ENCODE measurements at places on chromosomes 6 and 20. TPM values are rescaled to one million over a fixed set of nuclear protein-coding genes. Genes with fewer than 3 reads are reported as not detected.

Gene GRIK2
- total RNA-seq, result 15.8 TPM

Gene LIN28B
- not detected for total RNA-seq

Gene VGLL2
- not detected for total RNA-seq

Gene ADGB
- not detected for total RNA-seq

Gene OR2J1
- total RNA-seq, result not detected

Gene ESR1
- not detected for total RNA-seq

Gene TPBG
- 20.0 TPM for total RNA-seq

Gene TMEM181
- total RNA-seq, result 27.8 TPM

Gene PMEPA1
- total RNA-seq, result 1.4 TPM

Gene PI16
- total RNA-seq, result under 0.01 TPM

Gene RAMACL
- total RNA-seq, result 1.1 TPM

Gene MACROD2
- not detected for total RNA-seq

Gene MATN4
- total RNA-seq, result not detected

Gene CCHCR1
- total RNA-seq, result 22.0 TPM

Gene KCNQ2
- not detected for total RNA-seq

Gene PAX1
- not detected for total RNA-seq

Gene NKX2-4
- total RNA-seq, result not detected

Gene CDSN
- not detected for total RNA-seq

Gene SEMG1
- not detected for total RNA-seq

Gene TPX2
- total RNA-seq, result 72.2 TPM

Gene RNGTT
- 21.7 TPM for total RNA-seq

Gene TEAD3
- total RNA-seq, result 5.0 TPM

Gene RIPPLY2
- total RNA-seq, result not detected

Gene METTL24
- total RNA-seq, result not detected

Gene ZKSCAN3
- 4.8 TPM for total RNA-seq

Gene NKAPL
- total RNA-seq, result 0.83 TPM

Gene BANF2
- total RNA-seq, result not detected

Gene ANGPT4
- not detected for total RNA-seq

Gene LY6G6C
- not detected for total RNA-seq

Gene MTFR2
- total RNA-seq, result 0.72 TPM

Gene DACT2
- not detected for total RNA-seq

Gene NINL
- 3.6 TPM for total RNA-seq

Gene GRM4
- total RNA-seq, result not detected

Gene SULF2
- total RNA-seq, result 0.28 TPM

Gene SOX4
- total RNA-seq, result 6.4 TPM

All from IMR-90 (cell line).